Thymus (tissue), 14 donors: ENCODE measurements at places on chromosomes 3 and 15.

GRCh38 chr3:146967783-146968182 lies 362.6 kb upstream of the PLSCR5 start:
- DNase-seq, result no peak

GRCh38 chr3:194935061-194935460 lies 249.4 kb downstream of the FAM43A start:
- no peak for DNase-seq

DNA sequence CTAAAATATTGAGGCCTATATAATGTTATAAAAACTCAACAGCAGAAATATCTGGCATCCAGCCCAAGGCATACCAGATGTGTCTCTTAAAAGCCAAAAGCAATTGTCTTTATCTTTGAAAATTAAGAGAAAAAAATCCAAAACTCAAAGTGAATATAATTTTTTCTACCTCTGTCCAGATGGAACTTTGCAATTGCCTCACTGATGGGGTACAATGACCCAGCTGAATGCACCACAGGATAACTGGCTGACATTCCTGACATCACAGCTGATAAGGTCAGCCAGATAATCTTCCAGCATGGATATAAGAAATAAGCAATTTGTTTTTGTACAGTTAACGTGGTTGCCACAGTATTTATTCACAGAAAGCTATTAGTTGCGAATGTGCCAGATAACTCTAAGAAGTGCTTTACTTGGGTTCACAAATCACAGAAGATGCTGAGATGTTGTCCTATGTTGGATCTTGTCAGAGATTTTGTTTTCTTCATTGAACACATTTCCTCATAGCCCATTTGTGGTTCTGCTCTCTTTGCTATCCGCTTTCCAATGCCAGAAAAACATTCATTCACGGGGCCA lies 566.9 kb upstream of the CCDC54 start:
- no peak for DNase-seq

GRCh38 chr3:129016720-129017483 lies 15.8 kb downstream of the EFCC1 start:
- no peak for DNase-seq

GRCh38 chr3:50971487-50971924 lies 296.8 kb downstream of the DOCK3 start:
- DNase-seq, result peak; percentile 26

- DNase-seq, result no peak
These were observed 51.7 kb downstream of the MYO5C start for GRCh38 chr15:52243697-52244555.

DNA sequence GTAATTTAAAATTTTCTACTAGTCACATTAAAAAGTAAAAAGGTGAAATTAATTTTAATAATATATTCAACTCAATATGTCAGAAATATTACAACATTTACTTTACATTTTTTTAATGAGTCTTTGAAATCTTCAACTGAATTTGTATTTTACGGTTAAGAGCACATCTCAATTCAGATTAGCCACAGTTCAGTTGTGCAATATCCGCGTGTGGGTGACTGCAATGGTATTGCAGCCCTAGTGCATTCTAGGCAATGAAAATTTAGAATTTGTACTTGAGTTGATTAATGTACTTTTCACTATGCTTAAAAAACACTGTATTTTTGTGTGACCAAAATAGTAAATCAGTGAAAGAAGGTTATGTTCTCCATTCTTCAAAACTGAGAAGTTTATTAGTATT lies 57.3 kb downstream of the CEP63 start:
- no peak for DNase-seq

GRCh38 chr3:133127381-133127780 lies 89.2 kb downstream of the TMEM108 start:
- DNase-seq, result no peak

GRCh38 chr3:160616311-160616710 lies 50.9 kb upstream of the KPNA4 start:
- no peak for DNase-seq

DNA sequence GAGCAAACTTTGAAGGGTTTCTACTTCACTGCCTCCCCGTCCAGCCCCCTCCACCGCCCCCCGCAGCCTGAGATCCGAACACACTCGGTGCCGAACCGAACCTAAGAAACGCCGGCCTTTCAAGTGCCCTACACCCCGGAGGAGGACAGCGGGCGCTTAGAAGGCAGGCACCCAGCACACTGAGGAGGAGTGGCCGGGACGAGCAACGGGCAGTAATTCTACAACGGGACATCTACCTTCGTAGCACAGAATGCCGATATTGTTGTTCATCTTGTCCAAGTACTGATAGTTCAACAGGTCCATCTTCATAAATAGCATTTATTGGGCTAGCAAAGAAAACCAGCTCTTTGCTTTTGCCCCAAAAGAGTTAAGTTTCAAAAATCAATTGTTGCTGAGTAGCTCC lies 513 bp downstream of the VGLL4 start:
- DNase-seq, result no peak

GRCh38 chr15:26866298-26867199 lies at the start of gene GABRA5:
TSS of gene GABRA5 (plus strand) at chr15:26867062. CDS start at chr15:26869249, 2,187 bp downstream.
- DNase-seq, result no peak

DNA sequence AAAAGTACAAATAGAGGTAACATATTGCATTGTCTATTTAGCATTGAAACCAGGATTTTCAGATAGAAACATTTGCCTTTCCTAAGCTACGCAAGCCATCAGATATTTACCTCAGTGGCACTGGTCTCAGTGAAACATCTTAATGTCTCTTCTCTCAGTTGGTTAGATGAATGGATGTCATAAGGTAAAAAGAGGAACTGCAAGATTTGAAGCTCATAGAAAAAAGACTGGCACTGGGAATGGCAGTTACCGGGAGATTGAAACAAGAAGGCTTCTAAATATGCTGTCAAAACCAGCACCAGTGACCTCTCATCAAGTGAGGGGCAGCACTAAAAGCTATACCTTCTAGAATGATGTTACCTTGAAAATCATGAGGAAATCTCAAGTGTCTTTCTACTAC lies 486.4 kb downstream of the FHIT start:
- DNase-seq, result no peak

DNA sequence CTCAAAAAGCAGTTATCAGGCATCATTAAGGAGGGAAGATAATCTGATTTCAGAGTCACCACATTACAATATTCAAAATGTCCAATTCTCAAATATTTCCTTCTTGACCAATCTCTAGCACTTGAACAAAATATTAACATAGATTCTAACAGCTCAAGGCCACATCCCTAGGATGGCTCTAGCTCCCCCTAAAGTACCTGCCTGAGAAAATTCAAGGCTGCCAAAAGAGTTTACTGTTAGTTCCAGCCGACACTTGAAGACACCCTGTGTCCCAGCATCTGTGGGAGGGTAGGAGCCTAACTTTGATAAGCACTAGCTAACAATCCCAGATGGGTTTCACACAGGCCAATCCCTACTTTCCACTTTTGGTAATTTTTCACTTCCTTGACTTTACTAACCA lies 10.4 kb downstream of the NSMCE3 start:
- no peak for DNase-seq

DNA sequence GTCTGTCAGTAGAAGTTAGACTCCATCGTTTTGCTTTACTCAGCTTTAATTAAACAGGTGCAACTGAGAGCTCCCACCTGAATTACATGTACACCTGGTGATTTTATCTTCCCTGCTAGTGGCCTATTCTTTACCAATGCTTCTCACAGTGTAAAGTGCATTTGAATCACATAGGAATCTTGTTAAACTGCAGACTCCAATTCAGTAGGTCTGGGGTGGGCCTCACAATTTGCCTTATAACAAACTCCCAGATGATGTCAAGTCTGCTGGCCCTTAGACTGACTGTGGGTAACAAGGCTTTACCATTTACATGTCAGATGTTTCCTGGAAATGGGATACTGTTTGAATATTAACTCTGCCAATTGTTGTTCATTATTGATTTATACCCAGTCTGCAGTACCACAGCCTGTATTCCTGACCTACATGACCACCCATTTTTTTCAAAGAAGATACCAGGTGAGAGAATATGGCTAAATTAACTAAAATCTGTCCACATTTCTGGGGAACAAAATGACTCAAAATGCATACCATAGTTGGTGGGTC lies 37.2 kb downstream of the CMSS1 start:
- DNase-seq, result no peak

DNA sequence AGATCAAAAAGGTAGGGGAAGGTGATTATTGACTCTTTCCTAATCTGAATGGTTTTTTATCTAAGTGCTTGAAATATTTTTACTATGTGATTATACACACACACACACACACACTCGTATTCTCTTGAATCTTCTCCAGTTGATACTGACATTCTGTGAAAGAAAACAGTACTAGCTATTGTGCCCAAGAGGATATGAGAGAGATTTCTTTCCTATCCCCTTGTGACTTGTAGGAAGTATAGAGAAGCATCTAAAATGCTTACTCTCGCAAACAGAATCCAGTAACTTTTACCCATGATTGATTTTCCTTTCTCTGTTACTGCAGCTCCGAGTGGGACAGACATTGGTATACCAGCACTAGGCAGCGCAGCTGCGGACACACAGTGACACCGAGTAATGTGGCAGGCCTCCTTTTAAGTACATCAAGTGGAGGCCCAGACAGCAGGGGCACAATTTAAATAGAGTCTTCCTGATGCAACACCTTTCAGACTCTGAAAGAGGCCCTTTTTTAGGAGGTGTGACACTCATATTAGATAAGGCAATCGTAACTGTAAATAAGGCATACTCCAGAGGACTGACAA lies 421.0 kb upstream of the CNTN4 start:
- DNase-seq, result no peak

- no peak for DNase-seq
These were observed 58.9 kb downstream of the LRRFIP2 start for GRCh38 chr3:37115446-37115845.

- no peak for DNase-seq
These were observed 5.4 kb downstream of the ACAD11 start for GRCh38 chr3:132654190-132654589.
